ENCODE measurements at places on chromosomes 3 and 15.

GRCh38 chr3:26484140-26484539, 138.4 kb upstream of the LRRC3B start:
- no peak for DNase-seq

- DNase-seq, result no peak
Observed at GRCh38 chr15:56537881-56538280, 72.9 kb upstream of the MNS1 start.

GRCh38 chr3:42703695-42704025, 1.1 kb upstream of the HHATL start:
- no peak for DNase-seq

- no peak for DNase-seq
Observed at GRCh38 chr15:90870354-90871138, 2.2 kb downstream of the FURIN start.

- DNase-seq, result no peak
Observed at GRCh38 chr15:100131321-100132224, 210.2 kb downstream of the ADAMTS17 start.

DNA sequence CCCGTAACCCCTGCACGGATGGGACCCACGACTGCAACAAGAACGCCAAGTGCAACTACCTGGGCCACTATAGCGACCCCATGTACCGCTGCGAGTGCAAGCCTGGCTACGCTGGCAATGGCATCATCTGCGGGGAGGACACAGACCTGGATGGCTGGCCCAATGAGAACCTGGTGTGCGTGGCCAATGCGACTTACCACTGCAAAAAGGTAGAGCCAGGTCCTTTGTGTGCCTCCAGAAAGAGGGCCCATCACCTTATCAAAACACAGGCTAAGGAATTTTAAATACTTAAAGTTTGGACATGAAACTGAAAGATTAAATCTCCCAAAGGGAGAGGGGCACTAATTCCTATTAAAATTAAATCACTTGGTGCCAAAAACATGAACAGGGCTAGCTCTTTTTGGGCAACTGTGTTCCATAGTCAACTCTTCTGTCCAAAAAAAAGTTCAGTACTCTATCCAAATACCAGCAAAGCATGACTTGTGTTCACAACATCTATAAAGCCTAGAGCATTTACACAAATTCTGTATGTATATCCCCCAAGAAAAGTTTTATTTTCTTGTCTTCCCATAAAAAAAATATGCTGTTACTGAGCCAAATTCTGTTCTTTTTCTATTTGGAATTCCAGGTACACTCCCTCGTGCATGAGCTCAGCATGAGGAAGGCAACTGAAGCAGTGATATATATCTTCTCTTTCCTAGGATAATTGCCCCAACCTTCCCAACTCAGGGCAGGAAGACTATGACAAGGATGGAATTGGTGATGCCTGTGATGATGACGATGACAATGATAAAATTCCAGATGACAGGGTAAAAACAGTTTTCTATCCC, 9.2 kb downstream of the THBS1 start:
- DNase-seq, result no peak

GRCh38 chr15:27846722-27847395, 252.3 kb downstream of the OCA2 start:
- DNase-seq, result no peak

GRCh38 chr15:50993598-50993997, 85.1 kb downstream of the AP4E1 start:
- DNase-seq, result no peak

GRCh38 chr15:56353119-56353518, 12.1 kb upstream of the TEX9 start:
- DNase-seq, result no peak

Data from renal cortex interstitium (tissue), 15 donors.